Osteoblast (primary cell): ENCODE measurements at places on chromosomes 13 and 19. TPM values are rescaled to one million over a fixed set of nuclear protein-coding genes. Genes with fewer than 3 reads are reported as not detected.

- no peak for DNase-seq
These were observed 133.0 kb upstream of the FRY start for GRCh38 chr13:31898378-31899071.

DNA sequence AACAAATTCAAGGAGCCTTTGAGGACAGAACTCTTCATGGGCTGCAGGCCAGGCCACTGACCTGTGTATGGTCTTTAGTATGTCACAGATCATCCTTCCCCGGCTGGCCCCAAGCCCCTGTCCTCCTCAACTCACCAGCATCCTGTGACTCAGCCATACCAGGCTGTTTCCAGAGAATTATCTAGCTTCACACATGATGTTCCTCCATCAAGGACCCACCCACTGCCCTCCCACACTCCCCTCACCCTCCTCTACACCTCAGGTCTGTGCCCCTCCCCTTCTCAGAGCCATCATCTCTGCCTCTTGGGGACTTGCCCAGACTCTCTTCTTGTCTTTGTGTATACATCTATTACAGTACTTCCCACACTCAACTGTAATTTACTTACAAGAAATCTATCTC is 14.7 kb downstream of the DCT start:
- no peak for DNase-seq

GRCh38 chr13:76622315-76623040 is 263.7 kb downstream of the KCTD12 start:
- peak; percentile 51 for DNase-seq

DNA sequence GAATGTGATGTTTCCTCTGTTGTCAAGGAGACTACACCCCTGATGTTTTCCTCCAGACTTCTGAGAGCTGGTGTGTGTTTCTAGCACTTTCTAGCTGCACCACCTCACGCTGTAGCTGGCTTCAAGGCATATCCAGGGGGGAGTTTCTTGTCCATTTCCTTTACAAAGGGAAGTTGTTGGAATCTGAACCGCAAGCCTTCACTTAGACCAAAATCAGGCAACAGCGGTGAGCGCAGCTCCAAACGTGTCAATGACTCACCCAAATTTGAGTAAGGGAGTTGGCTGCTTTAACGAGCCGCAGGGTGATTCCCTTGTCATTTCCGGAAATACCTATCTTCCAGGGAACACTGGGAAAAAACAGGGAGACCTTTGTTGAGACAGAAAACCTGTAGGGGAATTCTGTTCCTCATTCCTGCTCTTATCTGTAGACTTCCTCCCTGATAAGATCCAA is 2.5 kb downstream of the LDLR start:
- DNase-seq = peak; percentile 72

DNA sequence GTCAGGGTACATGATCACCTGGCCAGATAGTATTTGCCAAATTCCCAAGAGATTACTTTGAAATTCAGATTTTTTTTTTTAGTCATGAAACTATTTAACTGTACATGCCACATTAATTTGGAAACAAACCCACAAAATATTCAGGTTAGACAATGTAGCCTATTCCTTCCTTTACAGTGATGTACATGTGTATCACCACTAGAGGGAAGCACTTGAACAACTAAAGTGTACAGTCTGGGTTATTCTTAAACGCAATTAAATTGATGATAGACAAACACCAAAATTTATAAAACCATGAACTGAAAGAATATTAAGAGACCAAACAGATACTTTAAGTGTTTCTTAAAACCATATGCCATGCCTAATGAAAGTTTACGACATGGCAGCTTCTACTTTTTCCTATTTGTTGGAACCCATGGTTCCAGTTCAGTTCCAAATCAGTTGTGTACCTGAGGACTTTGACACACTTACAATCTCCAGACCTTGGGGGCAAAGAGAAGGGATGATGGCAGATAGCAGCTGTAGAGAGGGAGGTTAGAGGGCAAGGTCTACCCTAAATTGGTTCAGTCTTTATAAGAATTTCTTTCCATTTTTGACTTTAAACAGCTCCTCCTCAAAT is 52.8 kb downstream of the TNFSF13B start:
- DNase-seq = peak; percentile 30

DNA sequence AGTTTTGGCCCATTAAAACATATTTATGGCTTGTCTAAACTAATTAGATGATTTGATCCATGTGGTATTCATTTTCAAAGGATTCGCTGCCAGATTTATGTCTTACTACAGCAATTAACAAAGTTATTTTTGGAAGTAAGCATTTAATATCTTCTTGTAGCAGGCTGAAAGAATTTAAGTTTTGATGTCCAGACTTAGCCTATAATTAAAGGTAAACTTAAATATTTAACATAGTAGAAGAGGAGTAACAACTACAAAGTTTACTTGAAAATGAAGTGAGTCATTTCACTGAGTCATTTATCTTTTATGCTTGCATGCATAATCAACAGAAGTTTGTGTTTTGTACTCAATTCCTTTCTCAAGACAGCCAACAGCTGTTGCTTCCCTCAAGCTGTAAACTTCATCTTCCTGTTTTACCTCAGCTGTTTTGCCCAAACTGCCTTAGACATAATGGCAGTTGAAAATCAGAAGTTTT is 58.1 kb downstream of the EDNRB start:
- no peak for DNase-seq

- peak; percentile 49 for DNase-seq
These were observed 207.9 kb upstream of the CSNK1A1L start for GRCh38 chr13:37313372-37313771.

DNA sequence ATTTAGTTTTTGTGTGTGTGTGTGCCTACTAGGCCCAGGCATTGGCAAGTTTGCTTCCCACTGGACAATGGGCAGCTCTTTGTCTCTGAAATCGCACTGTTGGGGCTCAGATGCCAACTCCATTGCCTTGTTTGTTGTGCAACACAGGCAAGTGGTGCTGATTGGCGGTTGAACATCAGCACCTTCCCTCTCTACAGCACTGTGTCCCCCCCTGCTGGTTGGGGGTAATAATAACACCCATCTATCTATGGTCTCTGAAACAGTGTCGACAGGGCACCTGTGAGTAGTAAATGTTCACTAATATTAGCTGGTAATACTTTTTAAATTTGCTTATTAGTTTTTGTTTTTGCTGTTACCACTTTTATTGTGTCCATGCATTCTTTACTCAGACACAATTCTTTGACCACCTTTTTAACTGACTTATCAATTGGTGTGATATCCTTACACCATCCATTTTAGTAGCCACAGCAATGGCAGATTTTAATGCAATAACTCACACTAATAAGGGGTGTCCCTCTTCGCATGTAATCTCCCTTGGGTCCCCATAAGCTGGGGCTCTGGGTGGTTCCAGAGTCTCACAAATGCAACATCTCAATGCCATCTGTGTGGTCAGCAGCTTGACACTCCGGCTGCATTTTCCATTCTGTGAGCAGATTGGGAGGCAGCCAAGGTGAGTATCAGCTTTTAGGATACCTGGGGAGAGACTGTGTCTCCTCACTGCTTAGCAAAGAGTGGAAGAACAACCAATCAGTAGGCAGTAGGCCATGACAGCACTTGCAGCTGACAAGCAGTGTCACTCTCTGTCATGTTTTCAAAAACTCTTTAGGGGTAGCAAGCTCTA is 47.7 kb upstream of the UQCRFS1 start:
- peak; percentile 31 for DNase-seq

- DNase-seq = no peak
These were observed 53.9 kb upstream of the KL start for GRCh38 chr13:32962342-32962741.

GRCh38 chr19:29680447-29680846 is 15.2 kb downstream of the PLEKHF1 start:
- DNase-seq = peak; percentile 86

GRCh38 chr19:11426656-11427055 is 7.5 kb upstream of the RGL3 start:
- peak; percentile 52 for DNase-seq

GRCh38 chr19:7900401-7900870 is 3.2 kb upstream of the MAP2K7 start:
- peak; percentile 69 for DNase-seq

DNA sequence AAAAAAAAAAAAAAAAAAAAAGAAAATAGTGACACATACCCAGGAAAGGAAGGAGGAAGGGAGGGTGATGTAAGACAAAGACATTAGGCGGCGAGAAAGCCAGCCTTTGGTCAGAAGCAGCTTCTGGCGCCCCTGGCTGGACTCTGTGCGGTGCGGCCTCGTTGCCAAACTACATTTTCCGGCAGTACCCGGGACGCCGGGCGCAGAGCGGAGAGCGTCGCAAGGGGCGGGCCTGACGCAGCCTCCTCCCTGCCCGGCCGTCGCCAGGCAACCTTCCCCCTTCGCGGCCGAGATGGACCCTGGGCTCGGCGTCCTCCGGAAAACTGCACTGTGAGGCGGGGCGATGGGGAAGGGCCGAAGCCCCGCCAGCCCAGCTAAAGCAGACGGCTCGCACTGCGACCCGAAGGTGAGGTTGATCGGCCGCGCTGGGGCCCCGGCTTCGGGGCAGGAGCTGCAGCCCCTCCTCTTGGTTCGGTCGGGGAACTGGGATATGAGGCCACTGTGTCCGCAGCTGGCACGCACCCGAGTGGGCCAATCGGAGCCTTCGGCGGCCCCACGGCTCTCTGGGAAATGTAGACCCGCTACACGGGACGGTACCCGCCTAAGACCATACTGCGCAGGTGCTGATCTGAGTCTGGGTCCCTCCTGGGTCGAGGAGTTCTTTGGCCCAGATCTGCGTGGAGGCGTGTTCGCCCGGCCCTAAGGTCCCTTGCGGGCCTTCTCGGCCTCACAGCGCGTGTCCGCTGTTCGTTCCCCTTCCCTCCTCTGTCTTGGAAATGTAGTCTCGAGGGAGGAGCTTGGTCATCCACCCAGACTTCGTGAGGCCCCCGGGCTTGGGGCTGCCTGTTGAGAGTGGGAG is 2.3 kb upstream of the MZF1 start:
- DNase-seq = peak; percentile 99

GRCh38 chr19:2668175-2668763 is 34.2 kb downstream of the GNG7 start:
- DNase-seq = no peak

GRCh38 chr13:27371932-27372331 is 52.5 kb upstream of the GTF3A start:
- no peak for DNase-seq

GRCh38 chr19:48333467-48334384 is 8.4 kb downstream of the EMP3 start:
- peak; percentile 100 for DNase-seq

DNA sequence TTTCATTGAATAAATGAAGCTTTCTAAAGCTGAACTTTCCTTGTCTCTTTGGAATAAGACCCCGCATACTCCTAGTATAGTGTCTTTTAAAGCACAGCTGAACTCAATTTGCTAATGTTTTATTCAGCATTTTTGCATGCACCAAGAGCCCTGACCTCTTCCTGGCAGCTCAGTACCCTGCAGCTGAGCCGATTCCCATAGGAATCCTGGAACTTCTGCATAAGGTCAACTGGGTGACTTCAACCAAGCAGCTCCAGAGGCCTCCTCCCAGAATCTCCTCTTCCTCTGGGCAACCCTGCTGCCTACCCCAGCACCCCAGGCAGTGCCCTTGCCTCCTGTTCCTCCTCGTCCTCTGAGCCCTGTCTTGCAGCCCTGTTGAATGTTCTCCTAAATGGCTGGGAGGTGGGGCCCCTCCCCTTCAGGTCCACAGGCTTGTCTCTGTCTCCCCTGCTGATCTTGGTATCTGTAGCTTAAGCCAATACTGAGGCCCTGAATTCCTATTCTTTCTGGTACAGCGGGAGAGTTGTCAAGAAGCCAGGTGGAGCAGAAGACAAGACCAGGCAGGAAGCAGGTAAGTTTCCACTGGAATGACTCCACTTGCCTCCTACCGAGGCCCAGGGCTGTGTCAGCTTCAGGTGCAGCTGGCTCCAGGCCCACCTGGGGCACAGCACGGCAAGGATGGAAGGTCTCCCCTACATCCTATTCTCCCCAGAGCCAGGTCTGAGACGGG is 23.6 kb upstream of the CCDC124 start:
- DNase-seq = peak; percentile 31

- DNase-seq = peak; percentile 85
These were observed 3.3 kb downstream of the ZNF414 start for GRCh38 chr19:8510589-8511115.

DNA sequence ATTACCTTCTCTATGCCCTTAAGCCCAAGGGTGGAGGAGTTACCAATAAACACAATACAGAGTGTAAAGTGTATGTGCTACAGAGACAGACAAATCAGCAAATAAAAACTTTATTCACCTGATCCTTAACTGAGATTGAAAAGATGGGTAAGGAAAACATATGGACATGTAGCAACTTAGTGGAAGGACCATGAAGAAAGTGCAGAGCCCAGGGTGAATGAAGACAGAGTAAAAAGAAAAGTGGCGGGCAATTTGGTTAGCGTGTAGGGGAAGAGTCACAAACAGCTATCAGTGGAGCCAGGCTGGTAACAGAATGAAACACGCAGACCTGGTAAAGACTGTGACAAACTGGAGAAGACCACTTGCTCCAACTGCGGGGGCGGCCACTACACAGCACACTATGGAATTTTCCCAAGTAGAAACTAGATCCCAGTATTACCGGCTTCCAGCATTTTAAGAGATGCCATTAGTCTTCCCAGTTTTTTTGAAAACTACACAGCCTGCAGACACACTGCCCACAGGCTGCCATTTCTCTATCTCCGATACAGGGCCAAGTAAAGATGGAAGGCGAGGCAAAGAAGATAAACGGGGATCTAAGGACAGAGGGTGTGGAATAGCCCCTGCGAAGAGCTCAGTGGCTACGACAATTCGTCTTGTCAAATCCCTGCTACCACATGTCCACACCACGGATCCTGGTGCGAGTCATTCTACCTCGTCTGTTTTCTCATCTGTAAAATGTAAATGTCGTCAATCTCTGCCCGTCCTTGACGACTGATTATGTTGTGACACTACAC is 1.2 kb downstream of the UQCRFS1 start:
- DNase-seq = peak; percentile 79

DNA sequence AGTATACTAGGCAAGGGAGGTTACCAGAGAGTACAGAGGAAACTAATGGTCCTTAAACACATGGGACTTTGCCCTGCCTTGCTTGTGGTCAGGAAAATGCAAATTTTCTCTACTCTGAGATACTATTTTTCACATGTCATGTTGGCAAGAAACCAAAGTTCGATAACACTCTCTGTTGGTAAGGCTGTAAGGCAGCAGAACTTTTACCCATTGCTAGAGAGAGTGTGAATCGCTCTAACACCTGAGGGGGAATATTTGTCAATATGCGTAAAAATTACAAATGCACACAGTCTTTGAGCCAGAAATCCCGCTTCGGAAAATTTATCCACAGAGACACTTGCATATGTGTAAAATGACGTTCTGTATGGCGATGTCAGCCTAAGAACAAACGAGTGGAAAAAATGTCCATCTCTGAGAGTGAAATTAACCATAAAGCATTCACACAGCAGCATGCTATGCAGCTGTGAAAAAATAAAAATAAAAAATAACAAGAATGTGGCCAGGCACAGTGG is 9.5 kb upstream of the RFX1 start:
- DNase-seq = peak; percentile 59

- DNase-seq = no peak
These were observed 149.1 kb downstream of the NUFIP1 start for GRCh38 chr13:44840131-44840530.

CBLC gene
- not detected in 2 replicates for total RNA-seq

FAM83E gene
- 0.29 TPM in 1 of 2 replicates, not detected in the other for total RNA-seq

ZNF880 gene
- total RNA-seq = 18.5 and 27.1 TPM in 2 replicates

FARP1 gene
- 30.6 and 36.2 TPM in 2 replicates for total RNA-seq

PGLYRP1 gene
- total RNA-seq = not detected in 2 replicates

ANKLE1 gene
- not detected in 2 replicates for total RNA-seq

ZNF723 gene
- total RNA-seq = not detected in 2 replicates

FXYD5 gene
- 29.0 and 32.4 TPM in 2 replicates for total RNA-seq

ZNF835 gene
- total RNA-seq = 0.29 and 0.72 TPM in 2 replicates

RFPL4A gene
- total RNA-seq = not detected in 2 replicates

HSPB6 gene
- total RNA-seq = 9.1 and 14.5 TPM in 2 replicates

ELOF1 gene
- 31.2 and 42.0 TPM in 2 replicates for total RNA-seq

COL4A2 gene
- total RNA-seq = 267 and 291 TPM in 2 replicates

ZNF677 gene
- total RNA-seq = 14.1 and 21.2 TPM in 2 replicates

ZIC2 gene
- total RNA-seq = not detected in 2 replicates

ILF3 gene
- 105 and 107 TPM in 2 replicates for total RNA-seq
